ENCODE measurements at places on chromosomes 2 and 18.

DNA sequence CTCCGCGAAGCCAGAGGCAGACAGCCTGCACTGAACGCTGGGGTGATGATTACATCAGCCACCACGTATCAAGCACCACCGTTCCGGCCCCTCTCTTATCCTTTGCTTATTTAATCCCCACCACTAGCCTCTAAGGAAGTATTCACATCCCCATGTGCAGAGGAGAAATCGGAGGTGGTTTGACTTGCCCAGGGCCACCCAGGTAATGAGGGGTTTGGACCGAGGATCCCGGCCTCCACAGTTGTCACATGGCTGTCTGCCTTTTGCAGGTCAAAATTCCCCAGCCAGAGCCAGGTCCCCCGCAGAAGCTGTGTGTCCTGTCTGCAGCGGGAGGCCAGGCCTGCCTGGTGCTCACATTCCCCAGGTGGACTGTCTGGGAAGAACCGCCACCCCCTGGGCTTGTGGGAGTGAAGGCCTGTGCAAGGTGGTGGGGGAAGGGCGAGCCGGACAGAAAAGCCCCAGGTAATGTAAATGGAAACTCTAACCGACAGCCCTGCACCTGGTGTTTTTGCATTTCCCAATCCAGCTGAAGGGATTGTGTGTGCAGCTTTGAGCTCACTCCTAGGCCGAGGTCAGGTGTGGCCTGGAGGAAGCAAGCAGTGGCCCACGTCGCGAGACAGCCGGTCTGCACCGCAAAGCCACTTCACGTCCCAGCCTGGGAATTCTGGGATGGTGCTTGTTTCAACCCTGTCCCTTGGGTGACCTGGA lies 108.5 kb upstream of the ID2 start:
- no peak for DNase-seq

GRCh38 chr2:140063356-140063755 lies 1283.2 kb upstream of the NXPH2 start:
- DNase-seq: no peak

DNA sequence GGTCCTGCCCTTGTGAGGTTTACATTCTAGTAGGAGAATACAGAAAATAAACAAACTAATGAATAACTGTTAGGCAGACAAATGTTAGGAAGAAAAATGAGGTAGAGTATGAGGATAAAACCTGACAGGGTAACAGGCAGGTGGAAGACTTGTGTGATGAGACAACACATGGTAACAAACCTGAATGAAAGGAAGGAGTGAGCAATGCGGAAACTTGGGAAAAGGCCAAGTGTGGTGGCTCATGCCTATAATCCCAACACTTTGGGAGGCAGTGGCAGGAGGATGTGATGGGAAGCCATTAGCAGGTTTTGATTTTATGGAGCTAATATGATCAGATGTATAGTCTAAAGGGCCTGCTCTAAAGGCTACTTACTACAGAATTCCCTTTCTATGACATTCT lies 74.2 kb downstream of the INO80D start:
- no peak for DNase-seq

DNA sequence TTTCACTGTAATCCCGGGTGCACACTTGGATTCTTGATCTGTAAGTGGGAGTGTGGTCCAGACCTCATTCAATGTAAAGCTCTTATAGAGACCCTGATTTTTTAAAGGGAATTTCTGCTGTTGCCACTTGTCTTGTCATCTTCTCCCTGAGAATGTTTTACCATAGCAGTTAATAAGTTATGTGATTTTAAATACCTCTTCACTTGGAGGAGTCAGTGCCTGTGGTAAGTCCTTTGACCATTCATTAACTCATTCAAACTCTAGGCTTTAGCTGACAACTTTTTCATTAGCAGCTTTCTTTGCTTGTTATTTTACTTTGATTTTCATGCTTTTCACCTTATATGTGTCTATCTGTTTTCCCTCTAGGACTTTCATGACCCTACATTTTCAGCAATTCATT lies 51.3 kb downstream of the FMNL2 start:
- no peak for DNase-seq

DNA sequence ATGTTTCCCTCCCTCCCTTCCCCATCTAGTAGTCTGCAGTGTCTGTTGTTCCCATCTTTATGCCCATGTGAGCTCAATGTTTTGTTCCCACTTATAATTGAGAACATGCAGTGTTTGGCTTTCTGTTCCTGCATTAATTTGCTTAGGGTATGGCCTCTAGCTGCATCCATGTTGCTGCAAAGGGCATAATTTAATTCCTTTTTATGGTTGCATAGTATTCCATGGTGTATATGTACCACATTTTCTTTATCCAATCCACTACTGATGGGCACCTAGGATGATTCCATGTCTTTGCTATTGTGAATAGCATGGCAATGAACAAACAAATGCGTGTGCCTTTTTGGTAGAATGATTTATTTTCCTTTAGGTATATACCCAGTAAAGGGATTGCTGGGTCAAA lies 60.6 kb upstream of the CYP26B1 start:
- DNase-seq: no peak

- DNase-seq: no peak
These were observed 1058.4 kb upstream of the ACVR2A start for GRCh38 chr2:146786396-146786795.

DNA sequence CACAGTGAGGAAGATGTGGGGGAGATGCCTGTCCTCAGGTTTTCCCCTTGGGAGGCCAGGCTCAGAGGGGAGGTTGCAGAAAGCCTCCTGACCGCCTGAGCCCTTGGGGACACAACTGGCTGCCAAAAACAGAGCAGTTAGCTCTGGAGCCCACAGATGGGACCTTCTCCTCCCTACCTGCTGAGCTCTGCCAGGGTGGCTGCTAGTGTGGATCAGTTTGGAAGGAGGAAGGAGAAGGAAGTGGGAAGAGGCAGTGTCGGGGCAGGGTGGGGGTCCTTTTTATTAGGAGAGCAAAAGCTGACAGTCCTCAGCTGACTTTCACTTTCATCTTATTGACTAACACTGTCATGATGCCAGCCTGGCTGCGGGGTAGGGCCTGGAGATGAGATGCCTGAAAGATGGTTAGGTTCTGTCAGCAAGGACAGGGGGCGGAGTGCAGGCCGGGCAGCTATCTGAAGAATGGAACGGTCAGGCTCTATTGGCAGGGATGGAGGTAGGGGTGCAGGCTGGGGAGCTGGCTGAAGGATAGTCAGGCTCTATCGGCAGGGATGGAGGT lies 188.5 kb upstream of the HDAC4 start:
- DNase-seq: no peak

GRCh38 chr18:57754577-57755338 lies 48.4 kb downstream of the ATP8B1 start:
- no peak for DNase-seq

DNA sequence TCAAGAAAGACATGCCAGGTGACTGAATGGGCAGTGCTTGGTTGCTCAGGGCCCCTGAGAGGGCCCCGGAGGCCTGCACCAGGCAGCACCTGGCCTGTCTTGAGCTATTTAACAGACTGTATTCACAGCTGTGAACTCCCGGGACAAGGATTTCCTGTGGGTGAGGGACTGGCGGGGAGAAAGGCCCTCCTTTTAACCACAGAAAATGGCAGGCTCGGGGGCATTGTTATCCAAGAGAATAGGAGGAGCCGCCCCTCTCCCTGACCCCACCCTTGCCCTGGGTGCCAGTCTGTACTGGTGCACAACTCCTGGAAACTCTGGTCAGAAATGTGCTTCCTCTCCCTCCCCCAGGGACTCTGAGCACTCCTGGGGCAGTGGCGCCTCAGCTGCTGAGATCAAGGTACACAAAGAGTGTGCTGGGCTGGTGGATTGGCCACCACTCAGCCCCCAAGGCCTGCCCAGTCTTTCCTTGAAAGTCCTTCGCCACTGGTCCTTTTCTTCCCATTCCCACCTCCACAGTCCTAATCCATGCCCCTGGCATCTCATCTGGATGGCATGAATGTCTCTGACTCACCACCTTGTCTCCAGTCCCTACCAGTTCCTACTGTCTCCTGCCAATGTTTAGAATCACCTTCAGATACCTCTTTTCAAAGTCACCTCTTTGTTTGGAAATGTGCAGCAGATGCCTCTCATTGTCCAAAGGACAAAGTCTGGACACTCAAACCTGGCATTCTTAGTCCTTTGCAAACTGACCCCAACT lies 19.6 kb upstream of the EPAS1 start:
- DNase-seq: no peak

GRCh38 chr18:33706391-33706790 lies 128.4 kb downstream of the ASXL3 start:
- DNase-seq: no peak

GRCh38 chr2:115422004-115422634 lies 979.7 kb downstream of the DPP10 start:
- DNase-seq: no peak

DNA sequence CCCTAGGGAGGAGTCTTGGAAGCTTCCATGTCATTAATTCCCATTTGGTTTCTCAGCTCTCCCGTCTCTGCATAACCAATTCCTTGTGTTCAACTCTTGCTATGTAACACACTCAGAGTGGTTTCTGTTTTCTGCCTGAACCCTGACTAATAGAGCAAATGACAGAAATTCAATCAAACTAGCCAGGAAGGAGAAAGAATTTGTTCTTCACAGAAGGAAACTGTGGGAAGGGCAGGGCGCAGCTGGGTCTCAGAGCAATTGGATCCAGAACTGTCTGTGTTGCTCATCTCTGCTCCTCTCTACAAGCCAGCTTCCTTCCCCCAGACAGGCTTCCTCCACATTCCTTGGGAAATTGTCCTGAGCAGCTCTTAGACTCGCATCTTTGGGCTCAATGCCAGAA lies 269.8 kb downstream of the TNS1 start:
- no peak for DNase-seq

DNA sequence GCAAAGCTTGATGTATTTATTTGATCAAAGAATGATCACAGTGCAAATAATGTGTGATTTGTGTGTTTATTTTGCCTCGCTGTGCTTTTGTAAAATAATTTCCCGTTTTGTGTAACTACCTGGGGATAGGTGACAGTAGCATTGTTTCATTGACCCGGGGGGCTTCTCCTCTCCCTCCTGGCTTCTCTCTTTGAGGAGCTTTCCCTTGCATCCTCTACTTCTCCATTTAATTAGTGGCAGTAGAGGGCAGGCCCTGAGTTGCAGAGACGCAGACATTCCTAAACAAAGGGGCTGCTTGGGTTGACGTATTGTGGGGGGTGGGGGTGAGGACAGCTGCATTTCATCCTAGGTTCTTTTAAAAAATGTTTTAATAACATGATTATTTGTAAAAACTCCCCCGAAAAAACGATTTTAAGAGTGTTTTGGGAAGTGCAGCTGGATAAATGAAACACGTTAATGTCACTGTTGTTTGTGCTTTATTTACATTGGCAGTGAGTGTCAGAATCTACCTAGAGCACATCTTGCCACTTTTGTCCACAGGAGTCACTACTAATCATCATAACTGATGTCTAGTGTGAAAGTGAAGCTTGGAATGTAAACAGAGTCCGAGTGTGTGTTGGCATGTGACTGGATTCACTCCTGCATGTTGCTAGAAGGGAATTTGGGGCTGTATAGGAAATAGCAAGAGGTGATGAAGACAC lies 2.2 kb downstream of the NEDD4L start:
- no peak for DNase-seq

DNA sequence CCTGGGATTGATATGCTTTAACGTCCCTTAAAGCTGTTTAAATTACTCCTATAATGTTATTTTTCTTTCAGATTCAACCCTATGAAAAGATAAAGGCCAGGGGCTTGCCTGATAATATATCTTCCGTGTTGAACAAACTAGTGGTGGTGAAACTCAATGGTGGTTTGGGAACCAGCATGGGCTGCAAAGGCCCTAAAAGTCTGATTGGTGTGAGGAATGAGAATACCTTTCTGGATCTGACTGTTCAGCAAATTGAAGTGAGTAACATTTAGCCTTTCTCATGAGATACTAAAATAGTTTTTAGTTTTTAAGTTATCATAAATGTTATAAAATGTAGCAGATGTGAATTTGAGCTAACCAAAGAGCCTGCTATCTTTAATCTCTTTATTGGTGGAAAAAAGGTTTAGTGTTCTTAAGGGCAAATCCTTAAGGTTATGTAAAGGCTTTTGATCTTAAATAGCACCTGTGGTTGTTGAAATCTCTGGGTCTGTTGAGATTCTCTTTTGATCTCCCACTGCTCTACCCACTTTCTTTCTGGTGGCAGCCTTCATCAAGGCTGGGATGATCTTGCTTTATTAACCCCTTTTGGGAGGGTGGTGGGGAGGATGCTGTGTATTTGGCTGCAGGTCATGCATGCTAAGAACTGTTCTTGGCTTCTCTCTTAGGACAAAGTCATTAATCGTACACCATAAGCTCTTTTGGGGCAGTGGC lies 40.9 kb downstream of the UGP2 start:
- DNase-seq: no peak

DNA sequence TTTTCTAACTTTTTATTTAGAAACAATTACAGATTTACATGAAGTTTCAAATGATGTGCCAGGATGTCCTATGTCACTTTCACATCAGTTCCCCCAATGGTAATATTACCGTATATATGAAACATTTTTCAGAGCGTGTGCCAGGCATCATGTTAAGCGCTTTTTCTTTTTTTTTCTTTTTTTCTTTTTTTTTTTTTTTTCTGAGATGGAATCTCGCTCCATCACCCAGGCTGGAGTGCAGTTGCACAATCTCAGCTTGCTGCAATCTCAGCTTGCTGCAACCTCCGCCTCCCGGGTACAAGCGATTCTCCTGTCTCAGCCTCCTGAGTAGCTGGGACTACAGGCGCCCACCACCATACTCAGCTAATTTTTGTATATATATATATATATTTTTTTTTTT lies 5.6 kb upstream of the PPP4R1 start:
- DNase-seq: no peak

- DNase-seq: no peak
These were observed 254.0 kb upstream of the SLC14A2 start for GRCh38 chr18:45361125-45361851.

GRCh38 chr18:77316641-77317040 lies 67.0 kb downstream of the GALR1 start:
- no peak for DNase-seq

DNA sequence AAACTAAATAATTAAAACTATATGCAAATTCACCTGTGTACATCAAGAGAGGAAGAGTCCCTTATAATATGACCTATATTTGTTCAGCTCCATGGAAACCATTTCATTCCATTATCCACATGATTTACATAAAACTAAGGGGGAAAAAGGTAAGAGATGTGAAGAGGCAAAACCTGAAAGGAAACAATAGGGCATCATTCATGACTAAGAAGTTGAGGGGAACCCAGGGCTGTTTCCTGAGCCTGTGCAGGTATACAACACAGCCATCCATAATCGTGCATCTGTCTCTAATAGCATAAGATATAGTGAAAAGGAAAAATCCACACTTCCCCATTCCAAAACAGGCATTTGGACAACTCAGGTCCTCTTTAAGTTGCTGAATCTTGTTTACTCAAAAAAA lies 151.3 kb downstream of the NR4A2 start:
- DNase-seq: no peak

- no peak for DNase-seq
These were observed 37.8 kb upstream of the FZD5 start for GRCh38 chr2:207807516-207807915.

- DNase-seq: no peak
These were observed 1053.5 kb upstream of the FAM98A start for GRCh38 chr2:34652636-34653035.

DNA sequence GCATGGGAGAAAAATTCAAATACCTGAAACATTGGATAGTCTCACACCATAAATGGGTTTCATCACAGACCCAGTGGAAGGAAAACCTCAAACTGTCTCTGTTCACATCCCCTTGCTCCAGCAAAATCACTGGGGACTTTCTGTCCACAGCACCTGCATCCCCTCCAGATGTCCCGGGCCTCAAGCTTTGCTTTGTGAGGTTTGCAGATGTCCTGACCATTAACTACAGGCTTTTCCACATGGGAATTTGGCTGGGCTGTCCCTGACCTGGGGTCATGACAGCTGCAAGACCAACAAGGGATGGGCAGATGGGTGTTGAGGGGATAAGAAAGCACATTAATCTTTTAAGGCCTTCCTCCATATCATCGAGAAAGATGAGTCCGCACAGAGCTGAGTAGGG lies 427.9 kb downstream of the TXNL1 start:
- DNase-seq: no peak

Measured in activated CD4-positive, alpha-beta T cell treated with anti-CD3 and anti-CD28 coated beads, Interleukin-2, amount 50 U/mL, for 24 hours (primary cell).